ENCODE measurements at places on chromosomes 2 and 18.
A peak's percentile ranks its signal among the peaks of the same experiment; 100 is the strongest.

DNA sequence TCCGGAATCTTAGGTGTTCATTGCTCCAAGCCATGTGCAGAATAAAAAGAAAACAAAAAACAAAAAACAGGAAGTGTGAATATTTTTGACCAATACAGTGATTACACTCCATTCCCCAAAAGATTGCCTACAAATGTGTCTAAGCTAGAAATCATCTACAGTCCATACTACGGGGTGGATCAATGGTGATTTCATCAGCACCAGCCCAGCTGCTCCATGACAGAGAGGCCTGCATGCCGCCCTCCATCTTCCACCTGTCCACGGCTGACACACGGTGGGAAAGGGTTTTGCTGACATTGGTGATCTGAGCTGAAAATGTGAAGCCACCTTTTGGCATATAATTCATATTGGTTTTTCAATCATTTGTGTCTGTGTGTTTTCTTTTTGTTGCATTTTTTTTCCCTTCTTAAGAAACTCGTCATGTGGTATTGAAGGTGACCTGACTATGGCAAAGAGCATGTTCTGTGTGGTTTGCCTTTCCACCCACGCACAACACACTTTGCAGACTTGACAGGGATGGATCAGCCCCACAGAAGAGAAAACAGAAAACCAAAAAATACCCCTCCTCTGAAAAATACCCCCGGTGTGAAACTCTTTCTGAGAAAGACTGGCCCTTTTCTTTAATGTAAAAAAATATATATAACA lies 533.1 kb downstream of the RNF144A start:
- DNase-seq = no peak

DNA sequence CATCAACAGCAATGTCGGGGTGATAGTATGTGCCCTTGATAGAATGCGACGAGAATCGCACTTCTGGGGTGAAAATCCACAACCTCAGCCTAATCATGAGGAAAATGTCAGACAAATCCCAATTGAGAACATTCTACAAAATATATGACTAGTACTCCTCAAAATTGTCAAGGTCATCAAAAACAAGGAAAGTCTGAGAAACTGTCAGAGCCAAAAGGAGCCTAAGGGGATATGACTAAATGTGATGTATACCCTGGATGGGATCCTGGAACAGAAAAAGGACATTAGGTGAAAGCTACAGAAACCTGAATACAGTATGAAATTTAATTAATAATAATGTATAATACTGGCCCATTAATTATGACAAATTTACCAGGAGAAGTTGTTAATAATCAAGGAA lies 7.6 kb upstream of the CACNB4 start:
- no peak for DNase-seq

DNA sequence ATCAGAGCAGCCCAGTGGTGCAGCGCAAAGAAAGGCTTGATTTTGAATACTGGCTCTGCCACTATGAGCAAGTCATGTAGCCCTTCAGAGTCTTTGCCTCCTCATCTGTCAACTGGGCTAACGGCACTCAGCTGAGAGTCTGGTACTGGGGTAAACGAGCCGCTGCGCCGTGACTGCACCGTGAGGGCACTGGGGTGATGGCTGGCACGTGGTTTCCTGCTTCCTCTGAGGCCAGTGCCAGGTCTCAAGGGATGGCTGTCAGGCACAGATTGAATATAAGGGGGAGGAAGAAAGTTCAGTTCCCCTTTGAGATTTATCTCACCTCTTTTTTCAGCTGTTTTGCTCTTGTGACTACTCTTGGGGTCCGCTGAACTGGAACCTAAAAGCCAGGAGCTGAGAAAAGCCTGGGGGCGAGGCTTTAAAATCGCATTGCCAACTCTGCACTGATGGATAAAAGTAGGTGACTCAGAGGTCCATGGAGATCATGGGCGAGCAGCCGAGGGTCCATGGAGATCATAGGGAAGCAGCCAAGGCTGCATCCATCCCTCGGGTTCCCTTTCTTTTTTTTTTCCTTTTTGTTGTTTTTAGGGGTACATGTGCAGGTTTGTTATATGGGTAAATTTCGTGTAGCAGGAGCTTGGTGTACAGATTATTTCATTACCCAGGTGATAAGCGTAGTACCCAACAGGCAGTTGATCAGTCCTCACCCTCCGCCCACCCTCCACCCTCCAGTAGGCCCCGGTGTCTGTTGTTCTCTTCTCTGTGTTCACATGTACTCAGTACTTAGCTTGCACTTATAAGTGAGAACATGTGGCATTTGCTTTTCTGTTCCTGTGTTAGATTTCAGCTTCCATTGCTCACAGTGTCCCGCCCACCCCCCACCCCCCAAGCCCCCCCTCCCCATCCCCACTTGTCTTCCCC lies 114.3 kb downstream of the SPP2 start:
- DNase-seq = no peak

DNA sequence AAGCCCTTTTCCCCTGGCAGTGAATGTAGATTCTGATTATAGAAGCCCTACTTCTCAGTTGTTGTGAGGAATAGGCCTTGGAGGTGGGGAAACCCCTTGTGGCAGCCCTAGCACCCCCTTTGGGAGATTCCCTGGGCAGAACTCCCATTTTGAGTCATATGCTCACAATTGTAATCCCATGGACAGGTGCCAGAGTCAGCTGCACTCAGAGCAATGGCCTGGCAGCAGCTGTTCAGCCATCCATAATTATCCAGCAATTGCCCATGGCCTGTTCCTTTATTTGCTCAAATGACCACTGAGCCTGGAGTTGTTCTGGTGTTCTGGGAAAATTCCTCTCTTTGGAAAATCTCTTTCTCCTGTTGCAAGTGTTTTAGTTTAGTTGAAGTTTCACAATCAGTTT lies 71.7 kb downstream of the PTRHD1 start:
- DNase-seq = peak; percentile 54

DNA sequence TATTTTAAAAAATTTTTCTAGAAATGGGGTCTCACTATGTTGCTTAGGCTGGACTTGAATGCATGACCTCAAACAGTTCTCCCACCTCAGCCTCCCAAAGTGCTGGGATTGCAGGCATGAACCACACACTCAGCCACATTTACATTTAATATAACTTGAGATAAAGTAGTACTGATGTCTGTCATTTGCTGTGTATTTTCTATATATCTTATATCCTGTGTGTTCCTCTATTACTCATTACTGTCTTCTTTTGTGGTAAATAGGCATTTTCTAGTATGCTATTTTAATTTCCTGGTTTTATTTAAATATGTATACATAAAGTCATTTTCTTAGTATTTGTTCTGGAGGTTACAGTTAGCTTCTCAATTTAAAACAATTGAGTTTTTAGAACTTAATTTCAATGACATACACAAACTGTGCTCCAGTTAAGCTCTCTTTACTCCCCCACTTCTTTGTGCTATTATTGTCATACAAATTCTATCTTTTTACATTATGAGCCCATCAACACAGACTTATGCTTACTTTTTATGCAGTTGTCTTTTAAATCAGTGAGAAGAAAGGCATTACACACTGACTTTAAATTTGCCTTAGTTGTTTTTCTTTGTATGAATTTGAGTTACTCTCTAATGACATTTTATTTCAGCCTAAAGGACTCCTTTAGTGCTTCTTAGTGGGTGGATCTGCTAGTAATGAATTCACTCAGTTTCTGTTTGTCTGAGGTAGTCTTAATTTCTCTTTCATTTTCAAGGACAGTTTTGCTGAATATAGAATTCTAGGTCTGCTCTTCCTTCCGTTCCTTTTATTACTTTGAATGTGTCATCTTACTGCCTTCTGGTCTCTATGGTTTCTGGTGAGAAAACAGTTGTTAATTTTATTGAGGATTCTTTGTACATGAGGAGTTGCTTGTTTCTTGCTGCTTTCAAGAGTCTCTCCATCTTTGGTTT lies 6.2 kb upstream of the INPP4A start:
- DNase-seq = no peak

Measured in ovary (tissue), 10 donors.